ENCODE measurements at places on chromosomes 4 and X.

- DNase-seq: no peak
These were observed 67.3 kb upstream of the IL13RA1 start for GRCh38 chrX:118660085-118660484.

GRCh38 chr4:54961357-54961975 is 163.9 kb downstream of the KDR start:
- no peak for DNase-seq

- DNase-seq: no peak
These were observed 407 bp upstream of the ZC4H2 start for GRCh38 chrX:64976673-64977040.

DNA sequence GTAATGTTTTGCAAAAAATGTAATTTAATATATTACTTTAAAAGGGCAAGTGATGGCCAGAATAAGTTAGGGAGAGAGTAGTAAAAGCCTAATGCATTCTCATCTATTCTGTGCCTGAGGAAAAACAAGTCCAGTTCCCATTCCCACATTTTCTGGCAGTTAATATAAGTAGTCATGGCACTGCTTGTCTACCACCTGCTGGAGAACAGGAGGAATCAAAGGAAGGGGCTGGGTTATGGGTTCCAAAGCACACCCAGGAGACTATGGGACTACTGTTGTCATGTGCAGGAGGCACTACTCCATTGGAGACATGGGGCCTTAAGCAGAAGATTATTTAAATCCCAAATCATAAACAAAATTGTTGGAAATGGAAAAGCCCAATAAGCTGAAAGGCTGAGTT is 2618.6 kb downstream of the ARAP2 start:
- DNase-seq: no peak

Measured in heart right ventricle (tissue), 16 donors.